ENCODE measurements at places on chromosomes 7 and 10.

DNA sequence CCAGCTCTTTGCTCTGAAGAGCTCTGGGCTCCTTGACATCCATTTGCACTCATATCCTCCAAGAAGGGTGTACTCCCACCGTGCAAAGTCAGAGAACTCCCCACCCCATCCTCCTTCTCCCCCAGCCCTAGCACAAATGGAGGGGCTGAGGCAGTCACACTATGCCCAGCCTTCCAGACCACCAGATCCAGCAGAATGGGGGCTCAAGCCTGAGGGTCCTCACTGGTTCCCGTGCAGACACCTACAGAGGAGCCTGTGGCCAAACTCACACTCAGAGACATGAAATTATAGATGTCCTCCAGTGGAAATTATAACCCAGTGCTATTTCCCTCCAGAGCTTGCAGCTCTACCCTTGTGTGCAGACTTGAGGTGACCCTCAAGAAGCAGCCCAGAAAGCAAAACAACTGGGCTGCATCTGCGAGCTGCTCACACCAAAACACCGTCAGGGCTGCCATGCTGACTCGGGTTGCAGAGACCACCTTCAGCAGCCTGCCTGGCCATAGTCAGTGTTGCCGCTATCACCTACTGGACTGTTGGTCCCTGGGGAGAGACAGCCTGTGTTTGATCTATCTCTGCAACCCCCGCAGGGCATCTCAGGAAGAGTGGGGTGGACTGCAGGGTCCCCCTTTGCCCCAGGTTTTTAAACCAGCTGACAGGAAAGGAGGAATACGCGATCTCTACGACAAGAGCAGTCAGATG is 7.4 kb downstream of the ZNF488 start:
- no peak for DNase-seq

- no peak for DNase-seq
Measured at GRCh38 chr10:6734286-6734685, 154.2 kb upstream of the PRKCQ start.

DNA sequence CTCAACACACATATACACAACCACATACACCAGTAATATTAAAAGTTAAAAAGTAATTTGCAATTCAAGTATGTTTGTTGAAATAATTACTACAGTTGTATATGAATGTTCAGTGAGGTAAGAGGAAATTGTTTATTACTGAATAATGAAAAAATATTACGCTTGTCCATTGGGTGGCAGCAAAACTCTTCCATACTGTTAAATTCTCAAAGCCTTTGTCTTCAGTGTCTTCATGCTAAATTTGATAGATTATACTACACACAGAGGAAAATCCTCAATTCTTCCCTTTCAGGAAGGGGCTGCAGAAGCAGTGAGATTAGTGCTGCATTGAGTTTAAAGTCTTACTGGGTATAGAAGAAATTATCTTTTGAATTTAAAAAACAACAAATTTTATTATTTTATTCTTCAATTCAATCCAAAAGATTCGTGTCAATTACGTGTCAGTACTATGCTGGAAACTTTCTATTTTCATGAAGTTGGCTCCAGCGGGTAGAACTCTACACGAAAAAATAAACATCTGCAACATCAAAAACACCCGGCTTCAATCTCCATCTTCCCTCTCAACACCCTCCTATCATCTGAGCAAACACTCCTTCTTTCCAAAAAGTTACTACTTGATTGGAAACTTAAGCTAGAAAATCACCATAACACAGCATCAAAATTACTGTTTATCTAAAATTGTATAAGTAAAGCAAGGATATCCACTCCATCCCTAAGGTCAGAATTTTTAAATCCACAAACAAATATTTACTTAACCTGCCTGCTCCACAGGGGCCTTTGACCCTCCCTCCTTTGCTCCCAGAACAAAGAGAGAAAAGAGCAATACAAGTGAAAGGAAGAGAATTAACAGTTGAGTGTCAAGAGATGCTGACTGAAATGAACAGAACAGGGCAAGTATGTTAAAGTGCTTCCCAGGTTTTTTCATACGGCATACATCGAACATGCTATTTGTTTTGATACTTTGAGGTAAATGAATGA is 37.0 kb upstream of the TES start:
- no peak for DNase-seq

GRCh38 chr10:43778571-43778970 is 129.9 kb upstream of the ZNF32 start:
- no peak for DNase-seq

DNA sequence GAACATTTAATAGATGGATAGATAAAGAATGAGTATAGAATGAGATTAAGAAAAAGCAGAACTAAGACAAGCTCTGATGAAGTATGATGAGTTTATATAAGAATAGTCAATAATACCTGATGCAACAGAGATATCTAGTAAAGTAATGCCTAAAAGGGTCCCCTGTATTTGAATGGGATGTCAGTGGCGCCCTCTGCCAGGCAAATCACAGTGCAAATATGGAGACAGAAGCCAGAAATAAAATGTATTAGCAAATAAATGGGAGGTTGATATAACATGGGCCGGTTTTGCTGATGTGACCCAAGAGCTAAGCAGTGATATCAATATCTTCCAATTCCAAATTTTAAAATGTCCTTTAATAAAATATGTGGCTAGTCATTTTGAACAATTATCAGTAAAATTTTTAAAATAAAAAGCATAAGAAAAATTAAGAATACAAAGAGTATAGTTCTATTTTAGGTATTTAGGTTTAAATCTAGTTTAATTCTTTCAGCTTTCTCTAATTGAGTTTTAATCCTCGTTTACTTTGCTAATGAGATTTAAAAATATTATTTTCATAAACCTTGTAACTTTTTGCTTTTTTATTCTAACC is 62.6 kb downstream of the ADK start:
- DNase-seq, result peak; percentile 20

DNA sequence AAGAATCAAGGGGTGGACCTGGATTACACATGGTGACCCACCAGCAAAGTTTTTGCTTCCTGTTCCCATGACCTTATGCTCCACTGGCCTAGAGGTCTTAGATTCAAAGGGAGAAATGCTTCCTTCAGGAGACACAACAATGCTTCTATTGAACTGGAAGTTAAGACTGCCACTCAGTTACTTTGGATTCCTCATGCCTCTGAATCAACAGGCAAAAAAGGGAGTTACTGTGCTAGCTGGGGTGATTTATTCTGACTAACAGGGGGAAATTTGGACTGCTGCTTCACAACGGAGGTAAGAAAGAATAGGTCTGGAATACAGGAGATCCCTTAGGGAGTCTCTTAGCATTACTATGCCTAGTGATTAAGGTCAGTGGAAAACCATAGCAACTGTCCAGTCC is 10.3 kb downstream of the TMEM229A start:
- no peak for DNase-seq

DNA sequence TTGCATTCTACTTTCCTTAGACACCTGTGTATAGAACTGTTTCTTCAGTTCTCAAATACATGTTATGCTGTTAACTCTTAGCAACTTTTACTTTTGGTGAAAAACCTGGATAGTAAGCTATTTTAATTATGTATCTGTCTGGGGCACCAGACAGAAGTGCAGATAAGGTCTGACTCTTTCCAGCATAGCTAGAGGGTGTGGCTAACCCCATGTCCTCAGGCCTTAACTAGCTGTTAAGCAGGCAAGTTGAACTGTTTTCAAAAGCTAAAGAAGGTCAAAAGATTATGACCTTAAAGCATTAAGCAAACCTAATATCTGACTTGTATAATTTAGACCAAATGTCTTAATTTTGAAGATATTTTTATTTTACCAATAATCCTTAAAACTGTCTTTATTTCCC is 45.1 kb upstream of the INHBA start:
- no peak for DNase-seq

- no peak for DNase-seq
Measured at GRCh38 chr10:115566867-115567266, 473.7 kb downstream of the ATRNL1 start.

DNA sequence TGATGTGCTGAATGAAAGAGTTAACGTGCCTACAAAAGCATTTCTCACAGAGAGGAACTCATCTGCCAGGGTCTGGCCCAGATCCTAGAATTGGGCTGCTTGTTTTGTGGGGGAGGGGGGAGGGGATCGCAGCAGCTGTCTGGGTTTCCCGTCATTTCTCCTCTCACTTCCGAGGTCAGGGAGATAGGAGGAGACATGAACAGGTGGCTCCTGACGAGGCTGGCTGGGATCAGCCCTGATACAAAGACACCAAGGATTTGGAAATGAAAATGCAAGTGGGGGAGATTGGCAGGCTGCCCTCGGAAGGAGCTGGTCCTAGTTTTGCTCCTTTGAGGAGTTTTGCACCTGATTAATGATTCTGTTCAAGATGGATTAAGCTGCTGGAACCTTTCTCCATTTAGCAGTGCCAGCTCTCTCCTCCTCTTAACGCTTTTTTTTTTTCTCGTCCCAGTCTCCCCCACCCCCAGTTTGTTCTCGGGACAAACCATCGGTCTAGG is 86.8 kb upstream of the KMT2C start:
- DNase-seq, result peak; percentile 31

- DNase-seq, result no peak
Measured at GRCh38 chr7:137846549-137846826, 286 bp downstream of the DGKI start.

GRCh38 chr10:103896225-103896624 is 21.8 kb downstream of the STN1 start:
- no peak for DNase-seq

DNA sequence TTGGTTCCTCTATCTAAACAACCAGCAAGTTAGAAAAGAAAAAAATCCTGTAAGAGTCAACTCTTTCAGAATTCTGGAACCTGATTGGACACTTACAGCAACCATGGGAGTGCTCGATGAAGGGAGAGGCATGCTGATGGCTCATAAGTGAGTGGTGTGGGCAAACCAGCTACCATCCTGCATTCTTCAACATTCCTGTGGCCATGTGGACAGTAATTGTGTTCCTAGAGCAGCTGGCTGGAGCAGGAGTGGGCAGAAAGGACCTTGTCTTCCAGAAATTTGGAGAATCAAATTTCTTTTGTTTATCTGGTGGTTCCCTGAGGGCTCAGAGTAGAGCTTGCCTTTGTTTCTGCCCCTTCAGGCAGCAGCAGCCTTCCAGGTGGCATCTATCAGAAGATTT is 22.5 kb upstream of the MYL7 start:
- DNase-seq, result no peak

DNA sequence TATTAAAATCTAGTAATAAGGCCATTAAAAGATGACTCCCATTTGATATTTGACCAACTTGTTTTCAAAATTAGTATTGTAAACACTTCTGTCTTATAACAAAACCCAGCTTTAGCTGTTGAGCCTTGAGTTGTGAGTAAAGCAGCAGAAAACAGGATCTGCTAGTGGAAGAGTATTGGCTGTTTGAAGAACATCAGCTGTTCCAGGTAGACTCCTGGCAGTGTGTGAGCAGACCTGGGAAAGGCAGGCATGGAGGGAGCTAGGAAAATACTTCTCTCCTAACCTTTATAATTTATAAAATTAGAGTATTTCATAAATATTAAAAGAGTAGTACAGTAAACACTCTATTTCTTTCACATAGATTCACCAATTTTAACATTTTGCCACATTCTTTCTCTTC is 29.0 kb downstream of the KAT6B start:
- DNase-seq, result no peak

DNA sequence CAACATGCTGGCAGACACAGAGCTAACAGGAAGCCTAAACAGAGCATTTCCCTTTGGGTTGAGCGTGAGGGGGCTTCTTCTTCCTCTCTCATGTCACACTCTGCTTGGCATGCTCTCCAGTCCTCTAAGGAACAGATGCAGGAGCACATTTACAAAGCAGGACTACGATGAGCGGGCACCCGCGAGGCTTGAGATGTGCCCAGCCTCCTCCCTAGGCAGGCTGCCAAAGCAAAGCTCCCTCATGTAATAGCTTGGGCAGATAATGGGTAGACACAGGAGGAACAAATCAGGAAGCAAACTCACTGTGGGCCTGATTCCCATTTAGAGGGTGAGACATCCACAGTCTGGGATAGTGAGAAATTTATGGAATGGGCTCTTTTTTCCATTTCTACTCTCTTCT is 519.1 kb downstream of the NRG3 start:
- DNase-seq, result no peak

GRCh38 chr10:109783286-109783685 is 140.0 kb downstream of the XPNPEP1 start:
- DNase-seq, result no peak

DNA sequence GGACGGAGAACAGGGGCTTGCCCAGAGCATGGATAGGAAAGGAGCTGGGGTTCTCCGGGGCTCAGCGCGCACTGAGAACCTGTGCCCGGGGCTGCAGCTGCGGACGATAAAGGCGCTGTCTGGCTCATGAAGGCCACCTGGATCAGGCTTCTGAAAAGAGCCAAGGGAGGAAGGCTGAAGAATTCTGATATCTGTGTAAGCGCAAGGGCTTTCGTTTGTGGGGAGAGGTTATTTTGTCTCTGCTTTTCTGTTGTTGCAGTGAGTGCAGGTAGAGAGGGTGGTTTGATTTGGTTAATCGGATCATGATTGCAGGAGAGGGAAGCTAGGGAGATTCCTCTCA is 250.5 kb downstream of the NSUN6 start:
- no peak for DNase-seq

DNA sequence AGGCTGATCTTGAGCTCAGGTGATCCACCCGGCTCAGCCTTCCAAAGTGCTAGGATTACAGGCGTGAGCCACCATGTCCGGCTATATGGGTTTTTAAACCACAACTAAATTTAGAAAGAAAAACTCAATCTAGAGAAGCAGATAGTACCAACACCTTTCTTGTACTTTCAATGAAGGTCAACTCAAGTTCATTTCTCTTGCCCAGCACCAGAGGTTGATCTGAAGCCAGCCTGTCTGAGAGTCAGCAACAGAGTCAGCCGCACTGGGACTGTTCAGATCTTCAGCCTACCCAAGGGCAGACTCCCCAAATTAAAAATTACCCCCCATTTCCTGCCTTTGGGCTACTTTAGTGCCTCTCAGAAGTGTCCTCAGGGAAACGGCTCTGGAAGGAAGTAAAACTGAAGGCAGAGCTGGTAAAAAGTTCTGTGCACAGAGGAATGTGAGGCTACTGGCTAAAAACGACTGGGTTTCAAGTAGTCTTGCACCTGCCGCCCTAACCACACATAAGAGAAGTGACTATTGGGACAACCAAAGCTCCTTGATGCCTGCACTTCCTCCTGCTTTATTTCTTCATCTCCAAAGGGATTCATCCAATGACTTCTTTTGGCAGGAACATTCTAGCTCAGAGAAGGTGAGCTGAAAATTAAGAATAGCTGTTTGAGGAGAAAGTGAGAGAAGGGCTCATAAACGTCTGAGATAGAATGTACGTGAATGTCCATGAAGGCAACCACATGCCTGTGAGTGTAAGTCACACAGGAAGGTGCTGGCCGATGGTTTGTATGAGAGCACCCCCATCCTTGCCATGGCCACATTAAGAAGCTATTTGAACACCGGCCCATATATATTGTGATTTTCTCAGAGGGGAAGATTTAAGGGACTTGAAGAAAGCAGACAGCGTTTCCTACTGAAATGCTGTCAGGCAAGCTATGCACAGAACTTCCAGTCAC is 142.4 kb upstream of the PRR15 start:
- DNase-seq, result no peak

- DNase-seq, result no peak
Measured at GRCh38 chr10:110491346-110491745, 6.4 kb upstream of the DUSP5 start.

- no peak for DNase-seq
Measured at GRCh38 chr10:89792187-89792586, 90.8 kb downstream of the KIF20B start.

GRCh38 chr10:33684211-33684611 is 349.7 kb upstream of the NRP1 start:
- no peak for DNase-seq
